ENCODE measurements at places on chromosomes 5 and 9. TPM values are rescaled to one million over a fixed set of nuclear protein-coding genes. Genes with fewer than 3 reads are reported as not detected.

The SLC34A1 gene
- not detected for polyA plus RNA-seq

The IL33 gene
- not detected for polyA plus RNA-seq

The EDIL3 gene
- 9.3 TPM for polyA plus RNA-seq

The SLCO6A1 gene
- polyA plus RNA-seq, result not detected

The FAT2 gene
- polyA plus RNA-seq, result 0.12 TPM

The PCDHGA8 gene
- polyA plus RNA-seq, result 1.2 TPM

The CXCL14 gene
- 1.5 TPM for polyA plus RNA-seq

The F2RL2 gene
- polyA plus RNA-seq, result 0.03 TPM

The LHX2 gene
- polyA plus RNA-seq, result 0.72 TPM

The DELE1 gene
- 114 TPM for polyA plus RNA-seq

The TYRP1 gene
- 0.15 TPM for polyA plus RNA-seq

The CMYA5 gene
- 0.88 TPM for polyA plus RNA-seq

The ADGRD2 gene
- 1.2 TPM for polyA plus RNA-seq

The DNAH5 gene
- polyA plus RNA-seq, result 0.06 TPM

The CTNND2 gene
- 7.4 TPM for polyA plus RNA-seq

The SLC23A1 gene
- not detected for polyA plus RNA-seq

The FBXL7 gene
- polyA plus RNA-seq, result 25.9 TPM

The SAXO1 gene
- polyA plus RNA-seq, result 0.11 TPM

The C9 gene
- not detected for polyA plus RNA-seq

The IFNA2 gene
- polyA plus RNA-seq, result not detected

The ZNF474 gene
- polyA plus RNA-seq, result not detected

The TAF11L10 gene
- polyA plus RNA-seq, result not detected

The PCDHA6 gene
- polyA plus RNA-seq, result 0.71 TPM

The CTSL gene
- 34.2 TPM for polyA plus RNA-seq

The MZB1 gene
- polyA plus RNA-seq, result 0.39 TPM

The AHRR gene
- 0.41 TPM for polyA plus RNA-seq

The BRD8 gene
- 37.8 TPM for polyA plus RNA-seq

The NEURL1B gene
- polyA plus RNA-seq, result 5.4 TPM

The GABRB2 gene
- polyA plus RNA-seq, result 0.25 TPM

The TMOD1 gene
- polyA plus RNA-seq, result 0.17 TPM

The C9orf152 gene
- not detected for polyA plus RNA-seq

The ERCC6L2 gene
- polyA plus RNA-seq, result 7.7 TPM

The FBN2 gene
- polyA plus RNA-seq, result 9.0 TPM

The CBY3 gene
- 0.39 TPM for polyA plus RNA-seq

The RASGRF2 gene
- 4.1 TPM for polyA plus RNA-seq

The NEUROG1 gene
- not detected for polyA plus RNA-seq

The KIAA1958 gene
- polyA plus RNA-seq, result 13.1 TPM

The ANKRD18A gene
- polyA plus RNA-seq, result 0.66 TPM

The FAM53C gene
- polyA plus RNA-seq, result 75.3 TPM

The GARIN3 gene
- polyA plus RNA-seq, result not detected

The CNTNAP3 gene
- polyA plus RNA-seq, result 5.9 TPM

The C5orf58 gene
- 0.24 TPM for polyA plus RNA-seq

The THBS4 gene
- polyA plus RNA-seq, result 27.5 TPM

The RGMB gene
- polyA plus RNA-seq, result 11.7 TPM

The KIF24 gene
- polyA plus RNA-seq, result 2.3 TPM

The TAL2 gene
- 0.82 TPM for polyA plus RNA-seq

The PAEP gene
- polyA plus RNA-seq, result 0.19 TPM

The CLIC3 gene
- polyA plus RNA-seq, result 0.33 TPM

The TMEM215 gene
- polyA plus RNA-seq, result 0.33 TPM

The RNF180 gene
- 0.38 TPM for polyA plus RNA-seq

The PCDHAC1 gene
- 2.4 TPM for polyA plus RNA-seq
